Stimulated activated naive CD8-positive, alpha-beta T cell treated with anti-CD3 and anti-CD28 coated beads, Interleukin-15, Interleukin-2, amounts not matched to agents 100 U/mL and 50 U/mL, for 24 hours (primary cell): ENCODE measurements at places on chromosomes 5 and 9.

- no peak for DNase-seq
Observed at GRCh38 chr5:137086342-137086741, 412.8 kb downstream of the SPOCK1 start.

GRCh38 chr5:60686157-60686556, 13.8 kb downstream of the DEPDC1B start:
- no peak for DNase-seq

DNA sequence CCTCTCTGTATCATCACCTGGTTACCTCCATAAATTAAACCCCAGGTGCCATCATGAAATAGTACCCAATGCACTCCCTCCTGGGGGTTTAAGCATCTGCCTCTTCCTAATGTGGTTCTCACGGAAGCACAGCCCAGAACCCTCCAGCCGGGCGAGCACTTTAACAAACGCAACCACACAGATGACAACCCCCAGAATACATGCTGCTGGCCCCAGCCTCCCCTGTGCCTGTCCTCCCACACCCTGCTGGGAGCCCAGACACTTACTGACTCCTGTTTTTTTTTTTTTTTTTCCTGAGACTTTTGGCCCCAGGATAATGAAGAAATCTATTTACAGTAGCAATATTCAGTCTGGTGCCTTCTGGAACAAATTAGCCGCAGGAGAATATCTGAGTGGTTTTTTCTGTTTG, 50.0 kb upstream of the COL5A1 start:
- no peak for DNase-seq

DNA sequence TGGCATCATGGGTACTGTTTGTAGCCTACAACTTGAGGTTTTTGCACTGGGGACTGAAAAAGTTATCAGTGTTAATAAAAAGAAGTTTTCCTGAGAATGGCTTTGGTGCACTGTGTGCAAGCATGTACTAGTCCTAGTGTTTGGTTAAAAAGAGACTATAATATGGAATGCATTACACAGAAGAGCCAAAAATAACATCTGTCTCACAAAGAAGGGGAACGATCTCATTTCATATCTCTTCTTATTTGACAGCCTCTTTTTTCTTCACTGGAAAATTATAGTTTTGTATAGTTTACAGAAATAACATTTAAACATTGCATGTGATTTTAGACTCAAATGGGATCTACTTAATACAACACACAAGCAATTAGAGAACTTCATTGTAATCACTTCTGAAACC, 127.0 kb upstream of the GDNF start:
- no peak for DNase-seq

DNA sequence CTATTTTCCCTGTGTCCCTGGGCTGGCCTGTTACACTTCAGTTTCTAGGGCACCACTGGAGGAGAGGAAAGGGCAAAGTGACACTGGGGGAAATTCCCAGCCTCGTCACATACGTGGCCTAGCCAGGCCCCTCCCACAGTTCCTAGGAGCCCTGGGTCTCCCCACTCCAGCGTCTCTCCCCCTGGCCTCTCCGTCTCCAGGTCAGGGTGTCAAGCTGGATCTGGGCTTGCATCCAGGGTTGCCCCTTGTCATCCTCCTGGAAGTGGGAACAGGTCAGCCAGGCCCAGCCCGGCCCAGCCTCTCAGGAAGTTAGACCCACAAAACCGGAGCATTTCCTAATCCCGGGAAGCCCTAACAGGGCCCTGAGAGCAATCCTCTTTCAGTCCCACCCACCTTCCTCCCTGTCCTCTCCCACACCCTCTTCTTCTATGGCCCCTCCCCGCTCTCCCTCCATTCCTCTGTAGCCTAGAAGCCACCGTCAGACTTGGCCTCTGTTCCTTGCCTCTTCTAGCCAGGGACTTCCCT, 4.7 kb upstream of the TNIP1 start:
- DNase-seq, result peak; percentile 47

GRCh38 chr5:177448244-177448950, 1.8 kb downstream of the PRR7 start:
- DNase-seq, result no peak

GRCh38 chr5:30194595-30194994, 998.9 kb upstream of the CDH6 start:
- no peak for DNase-seq

- no peak for DNase-seq
Observed at GRCh38 chr9:12627096-12627495, 66.1 kb upstream of the TYRP1 start.
